ENCODE measurements at places on chromosomes 13 and 19.

- DNase-seq: no peak
Measured at GRCh38 chr13:95924389-95924994, 128.7 kb downstream of the UGGT2 start.

GRCh38 chr13:51342706-51343105, 3.2 kb downstream of the SERPINE3 start:
- DNase-seq: no peak

DNA sequence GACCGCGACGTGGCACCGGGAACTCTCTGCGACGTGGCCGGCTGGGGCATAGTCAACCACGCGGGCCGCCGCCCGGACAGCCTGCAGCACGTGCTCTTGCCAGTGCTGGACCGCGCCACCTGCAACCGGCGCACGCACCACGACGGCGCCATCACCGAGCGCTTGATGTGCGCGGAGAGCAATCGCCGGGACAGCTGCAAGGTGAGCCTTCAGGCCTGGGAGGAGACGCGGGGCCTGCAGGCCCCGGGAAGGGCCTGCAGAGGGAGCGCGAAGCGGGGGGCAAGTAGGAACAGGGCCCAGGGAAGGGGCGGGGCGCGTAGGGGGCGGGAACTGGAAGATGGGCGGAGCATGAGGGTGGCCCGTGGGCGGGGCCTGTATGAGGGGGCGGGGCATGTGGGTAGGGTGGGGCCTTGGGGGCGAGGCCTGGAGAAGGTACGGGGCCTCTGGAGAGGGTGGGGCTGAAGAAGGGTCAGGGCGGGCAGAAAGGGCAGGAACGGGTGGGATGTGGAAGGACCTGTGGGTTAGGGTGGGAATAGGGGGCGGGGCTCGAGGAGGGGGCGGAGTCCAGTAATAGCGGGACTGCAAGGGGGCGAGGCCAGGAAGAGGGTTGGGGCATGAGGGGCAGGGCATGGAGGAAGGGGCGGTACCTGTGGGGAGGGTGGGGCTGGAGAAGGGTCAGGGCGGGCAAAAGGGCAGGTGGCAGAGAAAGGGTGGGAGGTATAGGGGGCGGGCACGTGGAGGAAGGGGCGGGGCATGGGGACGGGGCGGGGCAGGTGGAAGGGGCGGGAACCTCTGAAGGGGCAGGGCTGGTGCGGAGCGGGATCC, 2.5 kb downstream of the CFD start:
- DNase-seq: peak; percentile 47

DNA sequence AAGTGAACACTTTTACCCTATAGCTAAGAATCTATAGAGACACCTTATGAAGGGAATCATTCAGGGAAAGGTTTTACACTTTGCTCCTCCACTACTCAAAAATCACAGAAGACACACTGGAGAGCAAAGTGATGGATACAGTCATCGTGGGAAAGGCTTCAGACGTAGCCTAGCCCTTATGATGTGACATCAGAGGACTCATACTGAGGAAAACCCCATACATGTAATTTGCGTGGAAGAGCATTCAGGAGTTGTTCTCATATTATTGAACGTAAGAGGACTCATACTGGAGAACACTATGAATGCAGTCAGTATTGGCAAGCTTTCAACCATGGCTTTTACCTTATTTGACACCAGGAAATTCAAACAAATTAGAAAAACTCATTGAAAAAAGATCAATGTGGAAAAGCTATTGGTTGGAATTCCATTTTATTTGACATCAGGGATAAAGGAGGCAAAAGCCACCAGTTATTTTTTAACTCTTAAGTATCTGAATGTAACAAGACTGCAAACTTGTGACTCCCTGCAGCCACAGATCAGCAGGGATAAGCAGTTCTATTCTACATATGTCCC, 16.1 kb upstream of the ZNF274 start:
- no peak for DNase-seq
